NCI-H345 (cell line): ENCODE measurements at places on chromosomes 12 and 14.

DNA sequence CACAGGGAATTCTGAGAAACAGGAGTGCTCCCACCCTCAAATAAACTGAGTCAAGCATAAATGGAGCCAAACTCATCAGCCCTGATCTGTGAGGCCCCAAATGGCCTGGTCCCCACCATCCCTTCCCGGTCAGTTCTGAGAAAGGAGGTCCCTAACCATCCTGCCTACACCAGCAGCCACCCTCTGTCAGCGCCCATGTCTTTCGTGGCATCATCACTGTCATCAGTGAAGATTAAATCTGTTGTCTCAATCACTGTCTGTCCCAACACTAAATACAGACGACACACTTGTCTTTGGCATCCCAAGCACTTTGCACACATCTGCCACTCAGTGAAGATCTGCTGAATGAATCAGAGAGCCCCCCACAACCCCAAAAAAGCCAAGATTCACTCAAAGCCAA, 22.4 kb downstream of the VPS37B start:
- no peak for DNase-seq

- DNase-seq: no peak
Observed at GRCh38 chr14:89690139-89690538, 264.4 kb downstream of the EFCAB11 start.

DNA sequence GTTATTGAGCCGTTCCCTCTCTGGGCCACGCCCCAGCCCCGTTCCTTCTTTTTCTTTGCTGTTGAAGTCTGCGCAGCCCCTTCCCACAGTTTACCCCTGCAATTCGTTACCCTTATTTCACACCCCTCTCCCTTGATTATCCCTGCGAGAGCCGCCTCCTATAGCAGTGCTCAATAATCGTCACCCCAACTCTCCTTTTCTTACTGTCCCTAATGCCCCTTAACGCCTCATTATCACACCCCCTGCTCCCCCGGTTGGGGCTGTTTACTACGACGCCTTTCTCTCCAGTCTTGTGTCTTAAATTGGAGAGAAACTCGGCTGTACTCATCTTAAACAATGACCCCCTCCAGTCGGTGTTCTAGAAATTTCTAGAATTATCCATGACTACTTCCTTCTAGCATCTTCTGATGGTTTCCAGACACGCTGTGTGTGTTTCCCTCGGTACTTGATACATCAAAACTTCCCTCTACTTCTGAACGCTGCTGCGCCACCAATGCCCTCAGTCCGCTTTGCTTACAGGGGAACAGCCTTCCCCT, 713 bp upstream of the FBXL14 start:
- DNase-seq: no peak

- DNase-seq: peak; percentile 85
Observed at GRCh38 chr12:57522011-57522886, at the start of gene MBD6. TSS of gene MBD6 (plus strand) at chr12:57522824. CDS start at chr12:57524304, 1,480 bp downstream.

GRCh38 chr12:34033628-34034296, 11.5 kb downstream of the ALG10 start:
- peak; percentile 7 for DNase-seq

GRCh38 chr14:72714094-72714493, 179.8 kb downstream of the DPF3 start:
- no peak for DNase-seq

DNA sequence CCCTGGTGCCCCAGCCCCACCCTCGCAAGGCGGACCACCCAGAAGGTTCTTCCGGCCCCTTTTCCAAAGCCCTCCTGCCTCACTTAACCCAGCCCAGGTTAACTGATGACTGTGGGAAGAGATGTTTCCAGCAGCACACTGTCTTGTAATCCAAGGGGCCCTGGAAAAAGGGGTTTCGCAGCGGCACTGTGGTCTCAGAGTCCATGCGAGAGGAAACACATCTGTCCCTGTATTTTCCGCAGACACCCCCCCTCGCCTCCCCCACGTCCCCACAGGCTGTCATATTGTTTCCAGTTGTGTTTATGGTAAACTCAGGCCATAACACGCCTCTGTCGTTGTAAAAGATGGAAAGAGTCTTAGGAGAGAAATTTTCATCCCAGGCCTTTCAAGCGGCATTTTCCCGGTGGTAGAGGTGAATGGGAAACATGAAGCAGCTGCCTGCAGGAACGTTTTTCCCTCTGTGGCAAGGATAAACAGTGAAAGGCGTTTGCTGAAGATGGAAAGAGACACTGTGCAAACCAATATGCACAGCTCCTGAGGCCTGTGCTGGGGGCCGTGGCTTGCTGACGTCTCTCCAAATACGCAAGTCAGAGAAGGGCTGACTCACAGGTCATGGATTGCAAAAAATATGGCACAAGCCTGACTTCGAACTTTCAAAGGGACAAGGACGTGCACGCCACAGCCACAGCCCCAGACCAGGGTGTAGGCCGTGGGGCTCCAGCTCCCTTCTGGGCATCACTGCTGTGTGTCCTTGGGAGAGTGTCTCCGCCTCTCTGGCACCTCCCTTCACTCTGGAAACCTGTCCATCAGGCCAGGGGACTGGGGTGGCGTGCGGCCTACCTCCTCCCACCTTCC, 22.5 kb upstream of the FZD10 start:
- DNase-seq: no peak

- DNase-seq: no peak
Observed at GRCh38 chr14:49692193-49692757, 645 bp upstream of the KLHDC1 start.

- DNase-seq: no peak
Observed at GRCh38 chr14:106622200-106622745, 1095.9 kb downstream of the TMEM121 start.

- DNase-seq: no peak
Observed at GRCh38 chr14:91906374-91906773, 39.0 kb upstream of the TC2N start.
